ENCODE measurements at places on chromosomes 13 and 19.

DNA sequence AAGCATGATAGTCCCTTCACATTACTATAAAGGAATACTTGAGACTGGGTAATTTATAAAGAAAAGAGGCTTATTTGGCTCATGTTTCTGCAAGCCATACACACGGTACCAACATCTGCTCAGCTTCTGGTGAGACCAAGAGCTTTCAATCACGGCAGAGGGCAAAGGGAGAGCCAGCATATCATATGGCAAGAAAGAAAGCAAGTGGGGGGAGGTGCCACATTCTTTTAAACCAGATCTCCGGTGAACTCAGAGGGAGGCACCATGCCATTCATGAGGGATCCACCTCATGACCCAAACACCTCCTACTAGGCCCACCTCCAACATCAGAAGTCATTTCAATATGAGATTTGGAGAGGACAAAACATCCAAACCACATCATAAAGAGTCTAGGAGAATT, 20.3 kb downstream of the XPO4 start:
- no peak for DNase-seq

GRCh38 chr19:43229315-43229714, 23.9 kb upstream of the PSG4 start:
- no peak for DNase-seq

DNA sequence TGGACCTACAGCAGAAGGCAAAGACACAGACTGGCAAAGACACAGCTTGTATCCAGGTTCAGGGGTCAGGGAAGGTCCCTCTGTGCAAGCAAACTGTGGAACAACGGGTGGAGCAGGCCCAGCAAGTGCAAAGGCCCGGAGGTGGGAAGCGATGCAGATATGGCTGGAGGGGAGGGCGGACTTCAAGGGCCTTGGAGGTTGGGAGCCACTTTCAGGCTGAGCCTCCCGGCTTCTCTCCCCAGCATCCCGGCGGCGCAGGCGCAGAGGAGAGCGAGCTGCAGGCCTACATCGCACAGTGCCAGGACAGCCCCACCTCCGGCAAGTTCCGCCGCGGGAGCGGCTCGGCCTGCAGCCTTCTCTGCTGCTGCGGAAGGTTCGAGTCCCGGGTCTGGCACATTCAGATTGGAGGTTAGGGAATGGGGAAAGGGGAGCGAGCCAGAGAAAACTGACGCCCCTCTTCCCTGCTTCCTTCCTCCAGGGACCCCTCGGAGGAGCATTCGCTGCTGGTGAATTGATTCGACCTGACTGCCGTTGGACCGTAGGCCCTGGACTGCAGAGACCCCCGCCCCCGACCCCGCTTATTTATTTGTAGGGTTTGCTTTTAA, 2.1 kb upstream of the PNPLA6 start:
- DNase-seq = peak; percentile 52

DNA sequence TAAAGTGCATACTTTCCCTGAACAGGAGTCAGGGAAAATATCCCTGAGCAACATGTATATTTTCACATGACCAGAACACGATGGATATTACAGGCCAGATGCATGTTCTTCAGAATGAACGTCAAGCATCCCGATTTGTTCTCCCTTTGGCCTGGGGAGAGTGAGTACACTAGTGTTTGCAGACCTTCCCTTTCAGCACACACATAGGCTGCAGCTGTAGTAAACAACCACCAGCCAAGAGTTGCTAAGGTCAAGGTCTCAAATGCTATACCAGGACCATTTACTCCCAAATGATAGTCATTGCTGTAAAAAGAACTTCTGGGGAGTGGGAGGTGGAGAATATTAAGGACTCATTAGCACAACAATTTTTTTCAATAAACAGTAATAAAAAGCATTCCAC, 3.0 kb downstream of the KLF12 start:
- DNase-seq = no peak

GRCh38 chr13:103130146-103130545, 63.9 kb upstream of the SLC10A2 start:
- no peak for DNase-seq

DNA sequence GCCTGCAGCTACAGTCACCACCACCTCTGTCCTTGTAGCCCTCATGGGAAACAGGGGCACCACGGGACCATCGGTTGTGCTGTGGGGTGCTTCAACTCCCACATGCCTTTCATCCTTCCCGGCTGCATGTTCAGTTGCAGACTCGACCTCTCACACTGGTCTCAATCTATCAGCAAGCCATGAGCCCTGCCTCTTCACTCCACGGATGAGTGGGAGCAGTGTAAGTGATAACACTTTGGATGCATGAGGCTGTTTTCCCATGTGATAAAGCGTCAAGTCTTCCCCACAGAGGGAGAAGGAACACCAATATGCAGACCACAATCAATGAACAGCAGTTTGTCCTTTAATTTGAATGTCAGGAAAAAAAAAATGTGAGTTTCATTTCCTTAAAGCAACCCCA, 12.2 kb downstream of the SERP2 start:
- DNase-seq = no peak

DNA sequence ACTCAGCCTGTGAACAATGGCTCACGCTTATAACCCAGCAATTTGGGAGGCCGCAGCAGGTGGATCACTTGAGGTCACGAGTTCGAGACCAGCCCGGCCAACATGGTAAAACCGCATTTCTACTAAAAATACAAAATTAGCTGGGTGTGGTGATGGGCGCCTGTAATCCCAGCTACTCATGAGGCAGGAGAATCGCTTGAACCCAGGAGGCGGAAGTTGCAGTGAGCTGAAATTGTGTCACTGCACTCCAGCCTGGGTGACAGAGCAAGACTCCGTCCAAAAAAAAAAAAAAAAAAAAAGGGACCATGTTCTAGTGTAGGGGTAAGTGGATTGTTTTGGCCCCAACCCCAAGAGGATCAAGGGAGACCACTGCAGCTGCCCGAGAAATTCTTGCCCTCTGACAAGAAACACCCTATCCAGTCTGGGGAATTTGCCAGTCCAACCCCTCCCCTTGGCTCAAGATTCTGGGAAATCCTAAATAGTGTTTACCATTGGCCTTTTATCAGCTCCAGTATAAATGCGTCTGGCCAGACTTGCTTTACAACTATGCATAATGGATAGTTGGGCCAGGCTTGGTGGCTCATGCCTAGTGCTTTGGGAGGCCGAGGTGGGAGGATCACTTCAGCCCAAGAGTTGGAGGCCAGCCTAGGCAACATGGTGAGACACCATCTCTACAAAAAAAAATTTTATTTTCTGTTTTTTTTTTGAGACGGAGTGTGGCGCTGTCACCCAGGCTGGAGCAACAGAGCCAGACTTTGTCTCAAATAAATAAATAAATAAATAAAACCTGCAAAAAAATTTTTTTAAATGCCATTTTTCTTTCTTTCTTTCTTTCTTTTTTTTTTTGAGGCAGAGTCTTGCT, 5.1 kb upstream of the DHDH start:
- DNase-seq = no peak

- DNase-seq = no peak
These were observed 5.5 kb downstream of the ZBTB7A start for GRCh38 chr19:4061178-4061682.

- DNase-seq = no peak
These were observed 587 bp upstream of the ZNF383 start for GRCh38 chr19:37217480-37217774.

- DNase-seq = no peak
These were observed 96.4 kb upstream of the MYCBP2 start for GRCh38 chr13:77423296-77423695.

GRCh38 chr19:46351241-46352041, 4.6 kb downstream of the PPP5C start:
- DNase-seq = no peak

- DNase-seq = peak; percentile 33
These were observed 212.5 kb downstream of the PCCA start for GRCh38 chr13:100301418-100301817.

DNA sequence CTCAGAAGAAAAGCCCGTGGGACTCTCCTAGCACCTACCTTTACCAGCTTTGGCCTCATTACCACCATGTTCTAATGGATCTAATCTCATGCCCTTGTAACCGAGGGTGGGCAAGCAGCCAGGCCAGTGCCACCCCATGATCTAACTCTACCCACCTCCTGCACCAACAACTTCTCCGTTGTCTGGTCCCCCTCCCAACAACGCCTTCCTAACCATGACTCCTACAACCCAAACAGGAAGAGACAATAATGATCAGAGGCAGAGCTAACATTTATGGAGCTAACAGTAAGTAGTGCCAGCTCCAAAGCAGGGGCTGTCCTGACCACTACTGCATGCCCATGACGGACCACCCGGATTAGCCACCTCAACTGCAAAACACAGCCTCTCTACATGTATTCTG, 3.5 kb downstream of the USP12 start:
- no peak for DNase-seq

- no peak for DNase-seq
These were observed 84.8 kb downstream of the SLC25A15 start for GRCh38 chr13:40874138-40874779.

DNA sequence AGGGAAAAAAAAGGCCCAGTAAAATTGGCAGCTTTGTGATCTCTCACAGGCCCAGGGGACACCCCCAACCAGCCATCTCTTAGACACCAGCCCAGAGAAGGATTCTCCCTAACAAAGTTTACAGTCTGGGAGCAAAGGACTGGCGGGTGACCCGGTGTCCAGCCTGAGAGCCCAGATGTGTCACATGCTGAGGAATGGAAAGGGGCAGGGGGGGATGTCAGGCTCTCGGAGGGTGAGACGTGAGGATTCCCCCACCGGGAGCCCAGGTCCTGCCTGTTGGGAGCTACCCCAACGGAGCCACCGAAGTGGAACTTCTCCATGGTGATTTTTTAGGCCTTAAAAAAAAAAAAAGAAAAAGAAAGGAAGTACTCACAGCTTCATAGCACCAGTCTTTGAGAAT, 4.8 kb upstream of the CTXN1 start:
- DNase-seq = no peak

DNA sequence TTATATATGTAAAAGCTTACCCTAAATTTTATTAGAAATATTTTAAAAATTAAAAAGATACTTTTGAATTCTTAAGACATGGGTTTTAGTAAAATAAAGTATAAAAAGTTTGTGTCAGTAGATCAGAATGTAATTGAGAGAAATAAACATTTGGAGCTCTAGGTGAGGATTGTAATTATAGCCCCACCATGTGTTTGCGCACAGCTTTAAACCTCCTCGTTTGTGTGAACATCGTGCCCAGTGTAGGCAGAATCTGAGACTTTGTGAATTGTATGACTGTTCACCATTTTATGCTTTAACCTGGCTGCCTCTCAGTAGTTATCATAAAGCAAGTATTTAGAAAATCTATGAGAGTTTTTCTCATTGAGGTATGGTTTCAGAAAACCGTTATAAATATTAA, 29.1 kb downstream of the CUL4A start:
- no peak for DNase-seq

DNA sequence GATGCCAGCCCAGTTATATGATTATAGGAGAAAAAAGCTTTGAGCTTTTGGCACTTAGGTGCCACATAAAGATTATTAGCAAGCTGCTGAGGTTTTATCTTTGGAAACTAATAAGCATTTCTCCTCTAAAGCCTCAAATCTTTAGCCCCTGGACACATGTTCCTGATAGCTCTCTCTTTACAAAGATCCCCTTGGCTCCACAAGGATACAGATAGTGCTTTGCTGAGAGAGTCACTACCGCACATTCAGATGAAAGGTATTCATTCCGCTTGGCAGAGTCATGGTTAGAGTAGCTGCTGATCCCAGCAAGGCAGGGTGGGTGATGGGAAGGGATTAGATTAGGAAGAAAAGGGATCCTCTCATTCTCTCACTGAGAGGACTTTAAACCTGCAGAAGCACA, 28.2 kb upstream of the PSG7 start:
- DNase-seq = no peak

- DNase-seq = peak; percentile 76
These were observed 8.3 kb downstream of the CACTIN start for GRCh38 chr19:3618144-3618810.

GRCh38 chr19:30449078-30449590, 77.0 kb downstream of the ZNF536 start:
- no peak for DNase-seq

DNA sequence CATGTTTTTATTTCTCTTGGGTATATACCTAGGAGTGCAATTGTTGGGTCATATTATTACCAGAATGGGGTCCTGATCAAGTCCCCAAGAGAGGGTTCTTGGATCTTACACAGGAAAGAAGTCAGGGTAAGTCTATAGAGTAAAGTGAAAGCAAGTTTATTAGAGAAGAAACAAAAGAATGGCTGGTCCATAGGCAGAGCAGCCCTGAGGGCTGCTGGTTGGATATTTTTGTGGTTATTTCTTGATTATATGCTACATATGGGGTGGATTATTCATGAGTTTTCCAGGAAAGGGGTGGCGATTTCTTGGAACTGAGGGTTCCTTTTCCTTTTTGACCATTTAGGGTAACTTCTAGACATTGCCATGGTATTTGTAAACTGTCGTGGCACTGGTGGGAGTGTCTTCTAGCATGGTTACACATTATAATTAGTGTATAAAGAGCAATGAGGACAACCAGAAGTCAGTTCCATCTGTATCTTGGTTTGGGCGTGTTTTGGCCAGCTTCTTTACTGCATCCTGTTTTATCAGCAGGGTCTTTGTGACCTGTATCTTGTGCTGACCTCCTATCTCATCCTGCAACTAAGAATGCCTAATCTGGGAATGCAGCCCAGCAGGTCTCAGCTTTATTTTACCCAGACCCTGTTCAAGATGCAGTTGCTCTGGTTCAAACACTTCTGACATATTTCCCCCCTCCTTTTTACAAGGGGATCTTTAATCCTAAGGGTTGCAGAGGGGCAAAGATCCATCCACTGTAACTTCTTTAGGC, 41.1 kb downstream of the CEACAM1 start:
- no peak for DNase-seq

DNA sequence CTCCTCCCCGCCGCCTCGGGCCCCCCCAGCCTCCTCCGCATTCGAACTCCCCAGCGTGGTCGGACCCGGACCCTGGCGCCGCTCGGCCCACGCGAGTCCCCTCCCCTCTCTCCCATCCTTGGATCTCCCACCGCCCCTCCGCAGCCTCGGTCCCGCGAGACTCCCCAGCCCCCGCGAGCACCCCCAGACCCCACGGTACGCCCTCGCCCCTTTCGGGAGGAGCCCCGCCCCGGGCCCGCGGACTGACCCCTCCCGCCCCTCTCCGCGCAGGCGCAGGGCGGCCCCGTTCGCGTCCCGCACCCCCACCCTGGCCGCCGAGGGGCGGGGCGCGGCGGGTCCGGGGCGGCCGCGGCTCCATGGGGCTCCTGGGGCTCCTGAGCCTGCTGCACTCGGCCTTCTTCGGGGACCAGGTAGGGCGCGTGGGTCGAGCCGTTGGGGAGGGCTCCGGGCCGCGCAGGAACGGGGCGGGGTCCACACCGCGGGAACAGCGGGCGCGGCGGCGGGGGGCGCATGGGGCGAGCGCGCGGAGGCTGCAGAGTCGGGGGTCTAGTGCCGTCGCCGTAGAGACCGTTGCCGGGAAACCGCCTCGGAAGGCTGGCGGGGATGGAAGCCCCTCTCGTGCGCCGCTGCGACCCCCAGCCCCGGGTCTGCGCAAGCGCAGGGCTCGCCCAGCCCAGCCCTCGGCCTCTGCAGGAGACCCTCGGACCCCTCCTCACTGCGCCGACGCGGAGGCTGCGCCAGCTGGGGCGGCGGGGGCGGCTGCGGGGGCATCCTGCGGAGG, 3.8 kb upstream of the APC2 start:
- DNase-seq = peak; percentile 88
